ENCODE measurements at places on chromosomes 13 and 19.

- peak; percentile 58 for DNase-seq
These were observed 485 bp upstream of the ZNF845 start for GRCh38 chr19:53333066-53333462.

GRCh38 chr19:55156202-55157063 lies 1.1 kb downstream of the TNNI3 start:
- peak; percentile 66 for DNase-seq

- DNase-seq = no peak
These were observed 1.3 kb downstream of the B3GNT3 start for GRCh38 chr19:17796013-17796837.

GRCh38 chr13:33099860-33100259 lies 83.6 kb downstream of the KL start:
- no peak for DNase-seq

DNA sequence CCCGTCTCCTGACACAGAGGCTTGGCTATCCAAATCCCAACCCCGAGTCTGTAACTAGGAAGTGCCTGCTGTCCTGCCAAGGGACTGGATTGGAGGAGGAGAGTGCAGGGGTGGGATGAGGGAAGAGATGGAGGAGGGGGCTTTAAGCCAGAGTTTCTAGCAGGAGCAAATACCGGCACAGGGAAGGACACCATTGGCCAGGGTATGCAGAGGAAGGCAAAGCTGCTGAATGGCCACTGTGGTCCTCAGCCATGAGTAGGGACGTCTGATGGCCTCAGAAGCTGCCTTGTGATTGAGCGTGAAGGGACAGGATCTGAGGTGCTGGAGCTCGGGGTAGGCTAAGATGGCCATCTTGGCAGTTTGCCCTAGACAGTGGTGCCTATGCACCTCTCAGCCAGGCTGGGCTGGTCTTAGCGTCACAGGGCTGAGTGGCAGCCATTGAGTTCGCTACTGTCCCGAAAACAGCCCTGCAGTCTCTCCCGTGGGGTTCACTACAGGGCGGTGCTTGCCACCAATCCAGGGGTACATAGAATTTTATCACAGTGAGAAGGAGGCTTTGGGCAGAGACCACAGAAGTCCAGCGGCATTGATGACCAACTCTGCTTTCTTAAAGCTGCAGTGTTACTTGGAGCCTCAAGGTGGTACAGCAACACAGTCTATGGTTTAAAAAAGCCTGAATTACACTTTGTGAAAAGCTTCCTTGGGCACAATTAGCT lies 61.8 kb downstream of the AKAP11 start:
- peak; percentile 29 for DNase-seq

DNA sequence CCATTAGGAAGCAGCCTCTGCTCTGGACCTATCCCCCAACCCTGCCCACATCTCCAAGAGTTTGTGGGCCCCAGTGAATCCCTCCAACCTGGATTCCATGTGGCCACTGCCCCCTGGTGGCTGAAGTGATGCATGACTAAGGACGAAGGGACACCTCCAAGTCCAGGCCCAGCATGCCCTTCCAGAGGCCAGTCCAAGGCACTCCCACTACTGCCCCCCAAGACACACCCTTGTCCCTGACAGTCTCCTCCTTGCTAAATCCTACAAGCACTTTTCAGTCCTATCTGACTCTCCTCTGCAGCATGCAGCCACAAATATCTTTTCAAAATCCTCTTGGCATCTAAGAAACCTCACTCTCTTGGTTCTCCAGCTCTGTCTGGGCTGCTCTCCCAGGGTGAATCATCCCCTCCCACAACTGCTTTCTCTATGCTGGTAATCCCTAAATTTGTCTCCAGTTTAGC lies 33.0 kb downstream of the DEDD2 start:
- peak; percentile 86 for DNase-seq

DNA sequence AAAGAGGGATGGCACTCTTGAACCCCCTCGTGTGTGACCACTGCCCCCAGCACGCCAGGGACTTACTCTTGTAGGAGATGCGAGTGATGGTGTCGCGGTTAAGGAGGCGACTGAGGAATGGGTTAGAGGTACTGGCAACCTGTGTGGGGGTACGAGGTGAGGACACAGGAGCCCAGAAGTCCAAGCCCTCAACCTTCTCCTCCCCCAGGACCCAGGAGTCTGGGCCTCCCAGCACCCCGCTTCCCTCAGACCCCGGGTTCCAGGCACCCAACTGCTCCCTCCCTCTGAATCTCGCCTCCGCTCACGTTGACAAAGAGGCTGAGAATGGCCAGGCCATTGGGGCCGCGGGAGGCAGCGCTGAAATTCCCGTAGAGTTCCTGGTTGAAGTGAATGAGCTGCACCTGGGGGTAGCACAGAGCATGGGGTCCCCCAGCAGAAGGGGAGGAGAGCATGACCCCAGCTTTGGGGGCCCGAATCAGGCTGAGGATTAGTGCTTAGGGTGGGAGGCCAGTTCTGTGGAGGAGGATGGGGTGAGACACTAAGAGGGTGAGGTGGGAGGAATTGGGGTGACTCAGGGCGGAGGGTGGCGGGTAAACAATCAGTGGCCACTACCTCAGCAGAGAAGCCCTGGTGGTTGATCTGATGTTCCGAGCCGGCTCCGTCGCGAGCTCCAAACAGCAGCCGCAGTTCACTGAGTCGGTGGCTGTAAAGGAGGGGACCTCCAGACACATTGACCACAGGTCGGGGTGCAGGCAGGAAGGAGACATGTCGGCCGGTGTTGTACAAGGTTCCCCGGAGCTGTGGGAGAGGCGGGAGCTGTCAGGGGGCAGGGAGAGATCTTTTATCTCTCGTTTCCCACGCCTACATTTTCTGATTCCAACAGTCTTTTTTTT lies 2.5 kb upstream of the DBP start:
- DNase-seq = no peak

Measured in SK-N-DZ (cell line).